Activated CD4-positive, alpha-beta T cell treated with anti-CD3 and anti-CD28 coated beads for 48 hours (primary cell): ENCODE measurements at places on chromosomes 4 and X.
A peak's percentile ranks its signal among the peaks of the same experiment; 100 is the strongest.

GRCh38 chr4:53169695-53170617 lies 195.9 kb downstream of the SCFD2 start:
- no peak for DNase-seq

- no peak for DNase-seq
Observed at GRCh38 chrX:24426921-24427746, 38.0 kb upstream of the PDK3 start.

DNA sequence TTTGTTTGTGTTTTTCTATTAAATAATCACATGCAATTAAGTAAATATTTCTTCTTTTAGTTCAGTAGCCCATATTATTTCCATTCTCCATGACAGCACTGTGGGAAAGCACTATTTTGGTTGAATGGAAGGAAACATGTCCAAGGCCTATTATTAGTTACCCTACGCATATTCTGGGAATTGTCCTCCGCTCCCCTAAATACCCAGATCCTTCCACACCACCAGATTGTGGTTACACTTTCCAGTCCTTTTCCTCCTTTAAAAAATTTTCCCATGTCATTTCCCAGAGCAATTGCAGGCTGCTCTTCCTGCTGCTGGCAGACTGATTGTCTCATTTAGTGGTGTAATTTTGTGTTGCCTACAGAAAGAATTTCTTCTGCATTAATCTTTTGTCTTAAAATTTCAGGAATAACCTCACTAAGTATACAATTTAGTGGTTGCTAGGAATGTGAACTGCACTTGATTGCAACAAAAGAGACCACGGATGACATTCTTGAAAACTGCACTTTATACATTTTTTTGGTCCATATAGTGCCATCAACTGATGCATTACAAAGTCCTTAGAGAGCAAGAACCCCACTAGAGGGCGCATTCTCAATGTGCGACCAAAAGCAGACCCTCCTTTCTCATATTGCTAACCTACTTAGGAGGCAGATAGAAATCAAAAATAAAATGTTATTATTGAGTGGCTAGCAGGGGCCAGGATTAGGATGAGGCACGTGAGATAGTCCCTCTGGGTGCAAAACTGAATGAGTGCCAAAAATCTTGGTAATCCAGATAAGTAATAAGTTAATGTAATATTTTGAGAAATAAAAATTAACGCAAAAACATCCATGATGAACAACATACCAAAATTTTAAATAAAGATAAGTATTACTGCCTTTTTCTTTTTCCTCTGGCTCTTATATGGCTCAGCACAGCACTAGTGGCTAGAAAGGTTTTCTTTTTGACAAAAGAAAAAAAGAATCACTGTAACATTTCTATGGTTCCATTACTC lies 98.8 kb upstream of the IQCM start:
- peak; percentile 49 for DNase-seq

DNA sequence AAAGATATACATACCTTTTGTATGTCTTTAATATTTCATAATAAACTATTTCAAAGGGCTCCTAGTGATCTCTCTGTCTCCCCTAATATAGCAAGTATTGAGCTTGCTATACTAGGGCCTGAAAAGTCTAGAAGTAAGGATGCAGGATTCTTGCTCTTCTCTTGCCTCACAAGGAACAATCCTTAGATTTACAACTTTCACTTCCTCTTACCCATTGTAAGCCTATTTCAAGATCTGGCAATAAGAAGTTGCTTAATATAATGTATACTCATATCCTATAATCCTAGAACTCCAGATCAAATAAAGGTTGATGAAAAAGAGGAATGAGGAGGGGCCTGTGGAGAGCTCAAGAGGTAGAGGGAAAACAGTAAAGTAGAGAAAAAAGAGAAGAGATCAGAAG lies 40.8 kb upstream of the CHRDL1 start:
- DNase-seq: no peak

GRCh38 chr4:62344915-62345314 lies 1144.8 kb downstream of the ADGRL3 start:
- no peak for DNase-seq

- no peak for DNase-seq
Observed at GRCh38 chr4:120299631-120300030, 233.0 kb upstream of the MAD2L1 start.

DNA sequence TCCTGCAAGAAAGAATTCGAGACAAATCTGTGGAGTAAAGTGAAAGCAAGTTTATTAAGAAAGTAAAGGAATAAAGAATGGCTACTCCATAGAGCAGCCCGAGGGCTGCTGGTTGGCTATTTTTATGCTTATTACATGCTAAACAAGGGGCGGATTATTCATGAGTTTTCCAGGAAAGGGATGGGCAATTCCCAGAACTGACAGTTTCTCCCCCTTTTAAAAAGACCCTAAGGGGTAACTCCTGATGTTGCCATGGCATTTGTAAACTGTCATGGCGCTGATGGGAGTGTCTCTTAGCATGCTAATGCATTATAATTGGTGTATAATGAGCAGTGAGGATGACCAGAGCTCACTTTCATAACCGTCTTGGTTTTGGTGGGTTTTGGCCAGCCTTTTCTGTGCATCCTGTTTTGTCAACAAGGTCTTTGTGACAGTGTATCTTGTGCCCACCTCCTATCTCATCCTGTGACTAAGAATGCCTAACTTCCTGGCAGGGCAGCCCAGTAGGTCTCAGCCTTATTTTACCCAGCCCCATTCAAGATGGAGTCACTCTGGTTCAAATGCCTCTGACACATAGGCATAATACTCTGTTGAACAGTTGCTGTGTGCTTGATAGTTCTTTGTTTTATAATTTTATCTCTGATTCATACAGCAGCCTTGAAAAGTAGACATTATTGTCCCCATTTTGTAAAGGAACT lies 25.8 kb downstream of the GAB1 start:
- no peak for DNase-seq

- DNase-seq: no peak
Observed at GRCh38 chrX:56757327-56757726, 28.3 kb downstream of the NBDY start.

DNA sequence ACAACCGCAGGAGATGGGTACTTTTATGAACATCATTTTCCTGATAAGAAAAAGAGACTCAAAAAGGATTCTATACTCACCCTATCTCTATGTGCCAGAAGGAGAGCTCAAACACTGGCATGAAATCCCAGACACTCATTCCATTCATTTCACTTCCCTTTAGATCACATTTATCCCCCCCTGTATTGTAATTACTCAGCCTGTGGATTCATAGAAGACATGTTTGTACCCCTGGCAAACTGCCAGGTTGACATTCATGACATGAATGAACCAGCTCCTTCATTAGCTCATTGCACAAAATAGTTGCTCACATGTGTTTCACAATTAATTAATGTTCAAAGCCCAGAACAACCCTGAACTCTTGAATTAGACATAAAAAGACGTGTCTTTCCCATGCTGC lies 4.9 kb downstream of the SMR3A start:
- no peak for DNase-seq

DNA sequence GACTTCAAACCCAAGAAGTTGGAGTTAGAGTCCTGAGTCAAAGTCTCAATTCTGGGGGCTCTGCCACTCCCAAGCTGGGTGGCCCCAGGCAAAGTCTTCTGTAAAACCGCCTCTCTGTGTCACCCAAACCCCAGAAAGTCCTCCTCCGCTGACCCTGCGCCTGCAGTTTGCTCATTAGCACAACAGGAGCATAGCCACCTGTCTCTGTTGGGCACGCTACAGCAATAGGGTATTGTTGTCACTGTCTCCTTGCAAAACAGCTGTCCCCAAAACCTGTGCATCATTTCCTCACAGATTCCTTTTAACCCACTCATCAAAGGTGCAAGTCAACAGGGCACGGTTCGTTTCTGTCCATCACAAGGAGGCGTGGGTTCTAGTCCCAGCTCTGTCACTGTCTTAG lies 8.0 kb upstream of the DGAT2L6 start:
- DNase-seq: no peak

DNA sequence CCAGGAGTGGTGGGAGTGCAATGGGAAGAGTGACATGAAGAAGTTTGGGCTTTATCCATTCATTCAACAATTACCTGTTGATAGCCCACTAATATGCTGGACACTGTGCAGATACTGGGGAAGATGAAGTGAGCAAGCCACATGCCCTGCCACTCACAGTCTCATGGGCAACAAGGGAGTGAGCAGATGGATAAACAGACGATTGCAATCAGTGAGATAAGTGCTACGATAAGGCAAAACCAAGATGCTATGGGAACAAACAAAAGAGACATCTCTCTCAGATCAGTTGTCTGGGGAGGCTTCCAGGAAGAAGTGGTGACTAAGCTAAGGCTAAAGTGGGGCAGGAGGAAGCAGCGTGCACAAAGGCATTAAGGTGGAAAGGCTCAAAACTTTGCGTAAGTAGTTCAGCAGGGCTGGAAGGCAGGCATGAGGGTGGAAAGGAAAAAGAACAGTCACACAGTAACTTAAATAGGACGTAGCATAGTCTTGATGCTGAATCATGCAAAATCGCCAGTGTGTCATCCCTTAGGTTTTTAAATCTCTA lies 31.7 kb downstream of the GAB3 start:
- DNase-seq: peak; percentile 47

GRCh38 chr4:87530868-87531267 lies 1.7 kb upstream of the SPARCL1 start:
- DNase-seq: no peak

DNA sequence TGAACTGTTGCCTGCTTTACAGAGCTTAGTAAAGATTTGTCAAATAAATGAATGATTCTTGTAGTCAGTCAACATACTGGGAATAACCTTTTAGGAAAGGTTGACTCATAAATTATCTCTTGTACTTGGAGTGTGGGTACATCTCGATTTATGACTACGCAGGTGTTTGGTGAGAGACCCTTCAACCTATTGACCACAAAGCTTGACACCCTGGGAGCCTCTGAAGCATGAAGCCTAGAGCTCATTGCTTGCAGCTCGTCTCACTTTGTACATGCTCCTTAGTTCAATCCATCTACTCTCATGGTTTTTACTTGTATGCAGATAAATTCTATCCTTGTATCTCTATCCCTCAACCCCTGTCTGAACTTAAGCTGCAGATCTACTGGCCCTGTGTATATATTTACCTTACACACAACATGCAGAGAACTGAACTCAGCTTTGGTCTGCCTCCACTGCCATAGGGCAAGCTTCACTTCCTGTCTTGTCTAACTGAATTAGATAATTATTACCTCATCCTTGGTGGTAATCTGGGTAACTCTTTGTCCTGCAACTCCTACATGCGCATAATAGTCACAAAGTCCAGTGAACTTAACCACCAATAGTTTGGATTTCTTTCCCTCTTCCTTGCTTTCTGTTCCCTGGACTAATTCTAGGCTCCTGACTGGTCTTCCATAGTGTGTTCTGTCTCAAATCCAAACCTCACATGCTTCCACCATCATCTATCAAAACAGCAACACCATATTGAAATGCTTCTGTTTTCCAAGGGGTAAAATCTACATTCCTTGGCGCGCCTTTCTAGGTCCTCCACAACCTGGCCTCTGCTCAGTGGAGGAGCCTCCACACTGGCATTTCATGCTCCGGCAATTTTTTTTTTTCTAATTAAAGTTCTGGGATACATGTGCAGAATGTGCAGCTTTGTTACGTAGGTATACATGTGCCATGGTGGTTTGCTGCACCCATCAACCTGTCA lies 32.2 kb upstream of the FAT1 start:
- DNase-seq: no peak

- DNase-seq: no peak
Observed at GRCh38 chrX:149493567-149494562, 11.2 kb downstream of the IDS start.

- no peak for DNase-seq
Observed at GRCh38 chr4:121632636-121633035, 64.1 kb downstream of the ANXA5 start.

DNA sequence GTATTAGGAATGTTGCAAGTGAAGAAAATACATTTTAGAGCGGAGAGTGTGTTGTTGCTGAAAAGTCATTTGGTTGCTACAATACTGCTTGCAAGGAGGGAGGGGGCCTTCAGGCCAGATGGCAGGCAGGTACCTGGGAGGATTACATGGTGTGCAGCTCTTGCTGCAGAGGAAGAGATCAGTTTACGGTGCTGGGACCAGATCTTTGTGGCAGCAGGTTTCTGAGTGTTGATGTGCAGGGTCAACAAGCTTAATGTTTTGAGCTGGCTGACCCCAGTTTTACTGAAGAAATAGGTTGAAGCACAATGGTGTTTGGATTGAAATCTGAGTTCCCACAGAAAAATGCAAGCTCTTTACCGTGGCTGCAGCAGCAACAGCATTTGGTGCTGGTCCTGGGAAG lies 96.4 kb upstream of the DDIT4L start:
- no peak for DNase-seq

- no peak for DNase-seq
Observed at GRCh38 chrX:18620349-18620748, 51.6 kb downstream of the RS1 start.

DNA sequence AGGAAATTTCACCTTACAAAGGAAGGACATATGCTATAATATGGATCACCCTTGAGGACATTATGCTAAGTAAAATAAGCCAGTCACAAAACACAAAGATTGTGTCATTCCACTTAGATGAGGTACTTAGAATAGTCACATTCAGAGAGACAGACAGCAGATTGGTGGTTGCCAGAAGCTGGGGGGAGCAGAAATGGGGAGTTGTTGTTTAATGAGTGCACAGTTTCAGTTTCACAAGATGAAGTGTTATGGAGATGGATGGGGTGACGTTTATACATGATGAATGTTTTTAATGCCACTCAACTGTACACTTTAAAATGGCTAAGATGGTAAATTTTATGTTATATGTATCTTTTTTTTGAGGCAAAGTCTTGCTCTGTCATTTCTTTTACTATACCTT lies 14.8 kb upstream of the SPON2 start:
- peak; percentile 49 for DNase-seq

GRCh38 chr4:172357006-172357540 lies 543.9 kb downstream of the GALNTL6 start:
- no peak for DNase-seq

- no peak for DNase-seq
Observed at GRCh38 chr4:181581983-181582382, 661.2 kb upstream of the TENM3 start.

- no peak for DNase-seq
Observed at GRCh38 chrX:49082271-49082871, 2.7 kb upstream of the WDR45 start.

GRCh38 chr4:172344308-172344938 lies 531.2 kb downstream of the GALNTL6 start:
- DNase-seq: no peak

DNA sequence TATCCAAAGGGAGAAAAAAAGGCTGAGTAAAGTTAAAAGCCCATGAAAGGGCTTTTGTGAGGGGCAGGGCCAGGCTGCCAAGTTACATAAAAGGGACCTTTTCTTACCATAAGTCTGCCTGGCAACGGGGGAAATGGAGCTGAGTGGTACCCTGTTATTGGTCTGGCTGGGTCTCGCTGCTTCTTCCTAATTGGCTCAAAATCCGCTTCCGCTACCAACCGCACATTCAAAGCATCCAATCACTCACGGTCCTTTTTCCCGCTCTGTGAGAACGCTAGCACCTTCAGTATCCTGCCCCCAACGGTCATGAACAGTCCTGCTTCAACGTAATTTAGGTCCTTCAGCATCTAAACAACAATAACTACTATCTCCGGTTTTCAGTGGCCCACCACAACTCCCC lies 611 bp downstream of the TEX11 start:
- no peak for DNase-seq

DNA sequence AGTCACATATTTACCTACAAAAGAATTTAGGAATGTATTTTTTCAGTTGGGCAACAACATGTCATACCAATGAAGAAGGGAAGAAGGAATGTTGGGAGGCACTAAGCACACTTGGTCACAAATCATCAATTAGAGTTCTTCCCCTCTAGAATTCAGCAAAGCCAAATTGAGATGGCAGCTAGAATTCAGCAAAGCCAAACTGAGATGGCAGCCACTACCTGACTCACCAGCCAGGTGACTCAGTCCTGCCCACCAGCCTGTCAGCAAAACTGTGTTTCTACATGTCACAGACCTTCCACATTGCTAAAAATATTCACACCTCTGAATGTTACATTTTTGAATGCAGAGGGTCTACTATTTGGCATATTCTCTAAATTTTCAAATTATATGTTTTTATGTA lies 63.2 kb upstream of the NOCT start:
- peak; percentile 51 for DNase-seq
